ENCODE measurements at places on chromosomes 6 and 20. TPM values are rescaled to one million over a fixed set of nuclear protein-coding genes. Genes with fewer than 3 reads are reported as not detected.
A peak's percentile ranks its signal among the peaks of the same experiment; 100 is the strongest.

Gene MUC21
- not detected for total RNA-seq

DNA sequence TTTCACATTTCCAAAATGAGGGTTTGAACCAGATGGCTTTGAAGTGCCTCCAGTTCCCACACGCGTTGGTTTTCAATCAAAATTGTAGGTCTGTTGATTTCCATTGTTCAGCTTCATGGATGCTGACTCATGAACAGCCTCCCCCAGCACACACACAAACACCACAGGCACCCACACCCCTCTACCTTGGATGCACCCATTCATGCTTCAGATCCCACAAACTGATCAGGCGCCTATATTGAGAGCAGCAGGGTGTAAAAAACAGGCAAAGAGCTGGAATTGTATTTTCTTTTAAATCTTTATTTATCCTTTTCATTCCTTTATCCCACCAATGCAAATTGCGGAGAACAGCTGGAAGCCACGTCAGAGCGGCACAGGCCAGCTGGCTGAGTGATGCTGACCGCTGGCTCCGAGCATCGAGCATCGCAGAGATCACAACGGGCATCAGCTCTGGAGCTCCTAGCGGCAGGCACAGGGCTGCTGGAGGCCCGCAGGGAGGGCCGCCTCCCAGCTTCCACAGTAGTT is 29.3 kb upstream of the TBC1D7 start:
- no peaks in the 10 kb centered on the region for H3K27me3 ChIP-seq
- DNase-seq = peak; percentile 23
- H3K27ac ChIP-seq = peak overlapping the region; percentile 99
- peaks cover 45% of the 10 kb centered on the region for H3K4me1 ChIP-seq

DNA sequence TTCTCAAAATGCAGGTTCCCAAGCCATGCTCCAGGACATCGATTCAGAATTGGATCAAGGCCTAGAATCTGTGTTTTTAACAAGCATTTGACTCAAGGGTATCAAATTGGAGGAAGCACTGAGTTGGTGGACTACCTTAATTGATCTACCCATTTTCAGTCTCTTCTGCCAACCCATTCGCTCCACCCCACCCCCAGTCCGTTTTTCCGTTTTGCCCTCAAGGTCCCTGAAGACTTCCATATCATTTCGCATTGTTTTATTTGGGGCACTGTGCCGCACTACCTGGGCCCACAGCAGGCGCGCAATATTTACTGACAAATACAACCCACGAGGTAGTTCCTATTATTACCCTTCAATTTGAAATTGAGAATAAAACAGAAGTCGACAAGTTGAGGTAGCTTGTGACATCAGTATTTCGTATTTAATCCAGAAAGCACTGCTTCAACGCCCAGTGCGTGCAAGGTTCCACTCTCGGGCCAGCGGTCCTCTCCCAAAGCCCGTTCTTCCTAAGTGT is 557 bp upstream of the DHX35 start:
- H3K27ac ChIP-seq = peak overlapping the region; percentile 98
- DNase-seq = peak; percentile 43
- peaks cover 31% of the 10 kb centered on the region for H3K4me1 ChIP-seq
- H3K36me3 ChIP-seq = peaks cover 7% of the 10 kb centered on the region
- H3K4me3 ChIP-seq = peak overlapping the region; percentile 95
- H3K27me3 ChIP-seq = no peaks in the 10 kb centered on the region

GRCh38 chr6:130525408-130525807 is 159.6 kb downstream of the TMEM200A start:
- H3K36me3 ChIP-seq = no peaks in the 10 kb centered on the region
- no peak for DNase-seq
- peaks cover 31% of the 10 kb centered on the region for H3K4me1 ChIP-seq
- no peaks in the 10 kb centered on the region for H3K27me3 ChIP-seq
- no peak overlapping the region for H3K4me3 ChIP-seq

Gene SCUBE3
- not detected for total RNA-seq

DNA sequence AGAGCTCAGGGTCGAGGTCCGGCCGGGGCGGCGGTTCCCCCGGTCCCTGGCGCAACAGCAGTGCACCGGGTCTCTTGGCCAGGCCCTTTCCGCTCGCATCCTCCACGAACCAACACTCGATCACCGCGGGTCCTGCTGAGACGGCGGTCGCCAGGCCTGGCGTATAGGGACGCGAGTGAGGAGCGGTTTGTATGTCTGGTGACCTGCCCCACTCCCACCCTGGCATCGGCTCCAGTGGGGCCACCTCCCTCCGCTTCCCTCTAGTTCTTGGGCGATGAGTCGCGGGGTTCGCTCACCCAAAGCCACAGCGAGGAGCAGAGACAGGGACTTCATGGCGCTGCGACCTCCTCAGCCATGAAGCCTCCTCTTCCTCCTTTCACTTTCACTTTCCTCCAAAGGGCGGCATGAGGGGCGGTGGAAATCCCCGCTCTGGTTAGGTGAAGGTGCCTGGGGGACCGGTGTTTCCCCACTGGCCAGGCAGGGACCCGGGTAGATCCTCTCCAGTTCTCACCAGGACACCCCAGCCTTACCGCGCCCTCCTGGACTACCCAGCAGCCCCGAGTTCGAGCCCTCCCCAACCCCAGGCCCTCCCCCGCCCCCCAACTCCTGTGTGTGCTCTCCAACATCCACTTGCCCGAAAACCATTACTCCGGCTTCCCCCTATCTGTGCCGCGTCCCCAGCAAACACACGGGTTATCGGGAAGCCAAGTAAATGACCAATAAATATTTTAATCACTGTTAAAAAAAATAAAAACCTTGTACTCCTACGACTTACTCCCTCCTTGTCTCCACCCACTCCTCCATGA is at the start of gene TAPBP:
Gene TAPBP, minus strand, starts transcription at position 370 of the 806 bp plus-strand sequence. Its CDS starts 37 bp downstream, at position 333.
- DNase-seq = peak; percentile 91
- peak within 1 kb of the TSS; percentile 99 for H3K4me3 ChIP-seq
- peaks cover 35% of the 10 kb centered on the region for H3K36me3 ChIP-seq
- peak within 1 kb of the TSS; percentile 99 for H3K27ac ChIP-seq

GRCh38 chr20:16526433-16527380 is 46.5 kb downstream of the KIF16B start:
- H3K36me3 ChIP-seq = peaks cover 36% of the 10 kb centered on the region
- no peak for DNase-seq
- no peaks in the 10 kb centered on the region for H3K4me1 ChIP-seq
- no peak overlapping the region for H3K27ac ChIP-seq
- no peak overlapping the region for H3K4me3 ChIP-seq

DNA sequence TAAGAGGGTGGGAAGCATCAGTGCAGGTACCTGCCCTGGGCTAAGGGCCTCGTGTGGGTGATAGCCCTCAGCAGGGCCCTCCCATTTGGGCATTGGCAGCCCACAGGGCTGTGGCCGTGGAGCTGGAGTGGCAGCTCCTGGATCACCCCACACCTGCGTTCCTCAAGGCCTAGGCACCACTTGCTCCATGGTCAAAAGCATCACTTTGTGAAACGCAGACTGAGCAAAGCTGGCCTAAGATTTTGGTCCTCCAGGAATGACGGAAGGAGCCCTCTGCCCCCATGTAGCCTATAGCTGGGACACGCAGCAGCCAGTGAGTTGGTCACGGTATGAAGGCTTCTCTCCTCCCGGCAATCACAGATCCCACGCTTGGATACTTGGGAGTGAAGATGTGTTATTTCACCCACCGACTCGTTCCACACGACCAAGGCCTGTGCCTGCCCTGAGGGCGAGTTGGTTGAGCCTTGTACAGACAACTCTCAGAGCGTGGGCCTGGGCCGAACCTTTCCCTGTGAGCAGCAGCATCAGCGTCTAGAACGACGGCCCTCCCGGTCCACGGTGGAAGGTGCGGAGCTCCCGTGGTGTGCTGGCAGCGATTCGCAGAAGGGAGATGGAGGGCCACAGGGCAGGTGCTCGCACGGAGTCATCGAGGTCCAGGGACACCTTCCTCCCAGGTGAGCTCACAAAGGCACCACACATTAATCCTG is 39.7 kb downstream of the THBS2 start:
- H3K4me1 ChIP-seq = peaks cover 8% of the 10 kb centered on the region
- H3K27ac ChIP-seq = no peak overlapping the region
- H3K36me3 ChIP-seq = peaks cover 2% of the 10 kb centered on the region
- H3K4me3 ChIP-seq = no peak overlapping the region
- H3K27me3 ChIP-seq = no peaks in the 10 kb centered on the region

GRCh38 chr20:4195499-4195898 is 180.1 kb upstream of the RNF24 start:
- H3K4me1 ChIP-seq = no peaks in the 10 kb centered on the region
- H3K36me3 ChIP-seq = no peaks in the 10 kb centered on the region
- H3K4me3 ChIP-seq = no peak overlapping the region
- H3K27me3 ChIP-seq = peaks cover 2% of the 10 kb centered on the region

DNA sequence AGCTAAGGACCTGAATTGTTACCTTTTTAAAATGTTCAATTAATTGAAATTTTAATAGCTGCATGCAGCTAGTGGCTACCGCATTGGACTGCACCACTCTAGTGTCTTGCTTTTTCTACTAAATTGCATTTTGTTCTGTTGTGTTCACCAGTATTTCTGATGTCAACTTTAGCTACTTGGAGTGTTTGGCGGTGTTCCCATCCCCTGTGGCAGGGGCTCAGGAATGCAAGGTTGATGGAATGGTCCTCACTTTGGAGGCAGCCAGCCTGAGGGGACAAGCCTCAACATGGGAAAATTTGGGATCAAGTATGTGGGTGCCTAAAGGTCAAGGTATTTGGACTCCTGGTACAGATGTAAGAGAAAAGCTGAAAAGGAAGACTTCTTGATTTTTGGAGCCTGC is 230.1 kb upstream of the PRND start:
- no peak overlapping the region for H3K27ac ChIP-seq
- H3K4me3 ChIP-seq = no peak overlapping the region
- no peak for DNase-seq

Gene HLA-DOB
- total RNA-seq = 1.1 TPM

GRCh38 chr20:13692802-13693736 is 54.3 kb upstream of the TASP1 start:
- no peak overlapping the region for H3K27ac ChIP-seq
- no peaks in the 10 kb centered on the region for H3K36me3 ChIP-seq
- no peak overlapping the region for H3K4me3 ChIP-seq
